MG63 (cell line): ENCODE measurements at places on chromosomes 2 and 18.

DNA sequence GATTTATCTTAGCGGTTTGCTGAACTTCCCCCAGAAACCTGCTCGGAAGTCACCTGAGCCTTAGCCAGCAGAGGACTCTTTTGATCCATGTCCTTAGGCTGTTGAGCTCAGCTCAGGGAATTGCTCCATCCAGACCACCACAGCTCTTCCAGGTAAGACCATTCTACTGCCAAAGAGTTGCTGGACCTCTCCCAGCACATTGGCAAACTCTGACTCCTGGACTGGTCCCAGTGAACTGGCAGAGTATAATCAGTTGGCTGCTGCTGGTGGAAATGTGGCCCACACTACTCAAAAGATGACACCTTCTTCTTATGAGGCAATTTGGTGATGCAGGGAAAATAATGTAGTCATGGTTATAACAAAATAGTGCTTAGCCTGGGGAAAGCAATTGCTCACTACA lies 308.8 kb upstream of the FIGN start:
- no peak for DNase-seq

DNA sequence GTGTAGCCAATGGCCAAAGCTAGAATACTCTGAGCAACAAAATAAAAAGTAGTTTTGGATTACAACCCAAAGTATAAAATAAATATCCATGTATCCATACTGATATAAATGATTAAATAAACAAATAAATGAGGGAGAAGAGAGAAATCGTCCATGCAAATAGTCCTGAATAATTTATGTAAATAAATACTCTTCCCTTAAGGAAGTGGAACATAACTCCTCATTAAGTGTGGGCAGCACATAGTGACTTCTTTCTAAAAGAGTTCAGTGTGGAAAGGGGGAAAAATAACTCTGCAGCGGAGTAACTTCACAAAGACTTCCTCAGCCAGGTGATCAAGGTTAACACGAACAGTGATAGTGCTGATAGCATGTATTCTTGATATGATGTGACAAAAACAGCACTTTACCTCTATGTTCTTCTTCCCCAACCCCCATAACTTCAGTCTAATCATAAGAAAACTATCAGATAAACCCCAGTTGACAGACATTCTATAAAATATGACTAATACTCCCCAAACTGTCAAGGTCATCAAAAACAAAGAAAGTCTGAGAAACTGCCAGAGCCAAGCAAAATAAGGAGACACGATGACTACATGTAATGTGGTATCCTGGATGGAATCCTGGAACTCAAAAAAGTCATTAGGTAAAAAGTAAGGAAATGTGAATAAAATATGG lies 30.7 kb downstream of the METTL8 start:
- DNase-seq = no peak

GRCh38 chr2:151922845-151923666 lies 94.8 kb upstream of the ARL5A start:
- DNase-seq = peak; percentile 4

DNA sequence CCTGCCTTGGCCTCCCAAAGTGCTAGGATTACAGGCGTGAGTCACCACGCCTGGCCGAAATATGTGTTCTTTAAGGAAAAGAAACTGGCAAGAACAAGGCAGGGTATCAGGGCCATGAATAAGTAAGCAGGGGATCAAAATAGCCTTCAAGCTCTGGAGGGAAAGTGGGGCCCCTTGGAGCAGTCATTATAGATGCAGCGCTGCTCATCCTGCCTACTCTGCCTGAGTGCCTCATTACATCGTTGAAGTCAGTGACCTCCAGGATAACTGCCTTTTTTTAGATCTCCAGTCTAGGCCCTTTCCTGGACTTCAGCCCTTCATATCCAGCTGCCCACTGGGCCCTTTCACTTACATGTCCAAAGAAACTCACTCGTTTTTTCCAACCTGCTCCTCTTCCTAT lies 69.8 kb upstream of the PPM1B start:
- DNase-seq = no peak

DNA sequence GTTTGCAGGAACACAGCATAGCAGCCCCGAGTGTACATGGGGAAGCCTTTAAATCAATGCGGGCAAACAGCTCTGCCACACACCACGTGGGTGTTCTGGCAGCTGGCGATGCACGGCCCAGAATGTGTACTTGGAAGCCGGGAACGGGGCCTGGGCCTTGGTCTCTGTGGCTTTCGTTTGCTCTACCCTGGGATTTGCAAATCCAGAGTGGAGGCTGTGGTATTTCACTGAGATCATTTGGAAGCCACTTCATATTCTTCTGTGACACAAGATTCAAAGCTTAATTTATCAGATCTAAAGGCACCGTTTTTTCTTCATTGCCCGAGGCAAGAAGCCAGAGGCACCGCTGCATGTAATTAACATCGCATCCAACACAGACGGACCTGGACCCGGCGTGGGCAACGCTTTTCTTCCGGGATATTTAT lies 246.3 kb upstream of the MYT1L start:
- no peak for DNase-seq

- DNase-seq = no peak
These were observed 53.6 kb downstream of the FAM228A start for GRCh38 chr2:24228470-24228869.

- no peak for DNase-seq
These were observed 942.9 kb upstream of the KLHL29 start for GRCh38 chr2:22442051-22442450.

GRCh38 chr2:168683996-168684395 lies 118.4 kb upstream of the NOSTRIN start:
- no peak for DNase-seq

- no peak for DNase-seq
These were observed 244.5 kb downstream of the MEIS1 start for GRCh38 chr2:66679442-66679841.

- no peak for DNase-seq
These were observed 159.7 kb upstream of the CCDC195 start for GRCh38 chr2:224875841-224876240.

DNA sequence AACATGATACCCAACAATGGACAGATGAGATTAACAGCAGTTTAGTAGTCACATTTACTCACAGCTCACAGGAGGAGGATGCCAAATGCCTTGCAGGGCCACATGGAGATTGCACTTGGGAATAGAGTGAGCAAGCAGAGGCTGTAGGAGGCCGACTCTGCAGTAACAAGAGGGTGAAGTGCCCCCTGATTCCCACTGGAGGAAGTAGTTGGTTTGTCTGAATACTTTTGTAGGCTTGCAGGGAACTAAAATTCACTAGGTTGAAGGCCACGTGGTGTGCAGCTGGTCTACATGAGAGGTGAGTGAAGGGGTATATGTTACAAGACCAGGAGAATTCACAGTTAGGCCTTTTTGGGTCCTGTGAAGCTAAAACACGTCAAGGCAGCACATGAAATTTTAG lies 419.3 kb upstream of the TNP1 start:
- DNase-seq = peak; percentile 23
